GM23338 (cell line): ENCODE measurements at places on chromosomes 3 and 15. TPM values are rescaled to one million over a fixed set of nuclear protein-coding genes. Genes with fewer than 3 reads are reported as not detected.
A peak's percentile ranks its signal among the peaks of the same experiment; 100 is the strongest.

Gene WNT5A
- 2.2 and 4.0 TPM in 2 replicates for total RNA-seq

GRCh38 chr3:165259541-165260193 is 63.5 kb upstream of the SLITRK3 start:
- no peak for DNase-seq
- H3K36me3 ChIP-seq, result no peaks in the 10 kb centered on the region
- no peak overlapping the region for H3K4me3 ChIP-seq
- H3K27me3 ChIP-seq, result no peaks in the 10 kb centered on the region
- no peak overlapping the region for H3K27ac ChIP-seq

- H3K4me3 ChIP-seq, result no peak overlapping the region
- no peaks in the 10 kb centered on the region for H3K27me3 ChIP-seq
- H3K4me1 ChIP-seq, result peaks cover 32% of the 10 kb centered on the region
- no peak for DNase-seq
- peaks cover 6% of the 10 kb centered on the region; the same call in 1 of the 2 replicates for H3K36me3 ChIP-seq
These were observed 11.5 kb downstream of the SEMA3F start for GRCh38 chr3:50166620-50167019.

DNA sequence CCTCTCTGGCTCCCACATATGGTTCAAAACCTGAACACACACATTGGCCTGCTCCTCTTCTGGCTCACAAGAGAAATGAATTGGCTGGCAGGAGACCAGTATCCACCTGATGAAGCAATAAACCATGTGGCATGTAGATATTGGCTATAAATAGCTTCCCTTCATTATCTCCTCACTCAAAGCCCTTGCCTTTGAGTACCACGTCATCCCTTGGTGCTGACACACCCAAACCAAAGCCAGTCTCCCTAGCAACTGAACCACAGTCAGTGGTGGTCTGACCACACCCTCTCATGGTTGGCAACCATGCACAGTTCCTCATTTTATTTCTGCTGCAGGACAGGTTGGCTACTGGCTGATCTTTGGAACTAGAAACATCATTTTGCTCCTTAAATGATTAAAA is 98.8 kb downstream of the ZNF621 start:
- no peak overlapping the region for H3K27ac ChIP-seq
- H3K4me1 ChIP-seq, result no peaks in the 10 kb centered on the region
- no peaks in the 10 kb centered on the region for H3K36me3 ChIP-seq
- no peak overlapping the region for H3K4me3 ChIP-seq

GRCh38 chr3:129605922-129606635 is 397 bp downstream of the PLXND1 start:
- H3K27ac ChIP-seq, result no peak overlapping the region
- peak overlapping the region; percentile 69 for H3K4me3 ChIP-seq
- DNase-seq, result no peak
- H3K36me3 ChIP-seq, result no peaks in the 10 kb centered on the region
- peaks cover 45% of the 10 kb centered on the region for H3K4me1 ChIP-seq
- peaks cover 42% of the 10 kb centered on the region for H3K27me3 ChIP-seq

GRCh38 chr3:14489641-14490040 is 50.5 kb downstream of the GRIP2 start:
- no peak overlapping the region for H3K27ac ChIP-seq
- H3K36me3 ChIP-seq, result peaks cover 14% of the 10 kb centered on the region; the same call in 1 of the 2 replicates
- no peak overlapping the region for H3K4me3 ChIP-seq
- DNase-seq, result no peak
- no peaks in the 10 kb centered on the region for H3K27me3 ChIP-seq

DNA sequence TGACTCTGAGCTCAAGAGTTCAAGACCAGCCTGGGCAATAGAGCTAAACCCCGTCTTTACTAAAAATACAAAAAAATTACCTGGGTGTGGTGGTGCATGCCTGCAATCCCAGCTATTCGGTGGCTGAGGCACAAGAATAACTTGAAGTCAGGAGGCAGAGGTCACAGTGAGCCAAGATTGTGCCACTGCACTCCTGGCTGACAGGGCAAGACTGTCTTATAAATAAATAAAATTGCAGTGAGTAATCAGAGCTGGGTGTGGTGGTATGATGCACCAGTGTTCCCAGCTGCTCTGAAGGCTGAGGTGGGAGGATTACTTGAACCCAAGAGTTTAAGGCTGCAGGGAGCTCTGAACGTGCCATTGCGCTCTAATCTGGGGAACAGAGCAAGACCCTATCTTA is 55.9 kb upstream of the GCNT3 start:
- no peak for DNase-seq
- H3K27ac ChIP-seq, result no peak overlapping the region
- no peaks in the 10 kb centered on the region for H3K36me3 ChIP-seq
- peaks cover 6% of the 10 kb centered on the region for H3K4me1 ChIP-seq
